ENCODE measurements at places on chromosomes 6 and 20.

GRCh38 chr20:44143936-44144335 is 43.1 kb downstream of the JPH2 start:
- DNase-seq = no peak

DNA sequence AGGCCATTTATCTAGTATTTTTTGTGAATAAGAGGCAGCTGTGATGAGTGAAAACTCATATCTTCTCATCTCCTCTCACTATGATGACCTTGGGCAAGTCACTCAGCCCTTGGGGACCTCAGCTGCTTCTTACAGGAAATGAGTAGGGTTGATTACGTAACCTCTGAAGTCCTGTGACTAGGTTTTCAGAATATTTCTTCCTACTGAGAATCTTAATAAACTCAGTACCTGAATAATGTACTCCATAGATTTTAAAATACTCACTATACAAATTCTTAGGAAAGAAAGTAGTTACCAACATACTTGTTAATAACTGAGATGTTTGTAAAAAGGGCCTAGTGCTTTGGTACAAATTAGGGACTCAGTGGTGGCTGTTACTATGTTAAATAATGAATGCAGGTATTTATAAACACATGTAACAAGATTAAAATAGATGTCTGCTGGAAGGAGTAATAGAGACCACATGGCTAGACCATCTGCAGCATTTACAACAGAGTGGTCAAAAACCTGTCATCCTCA is 60.9 kb downstream of the RPRD1B start:
- DNase-seq = peak; percentile 76

DNA sequence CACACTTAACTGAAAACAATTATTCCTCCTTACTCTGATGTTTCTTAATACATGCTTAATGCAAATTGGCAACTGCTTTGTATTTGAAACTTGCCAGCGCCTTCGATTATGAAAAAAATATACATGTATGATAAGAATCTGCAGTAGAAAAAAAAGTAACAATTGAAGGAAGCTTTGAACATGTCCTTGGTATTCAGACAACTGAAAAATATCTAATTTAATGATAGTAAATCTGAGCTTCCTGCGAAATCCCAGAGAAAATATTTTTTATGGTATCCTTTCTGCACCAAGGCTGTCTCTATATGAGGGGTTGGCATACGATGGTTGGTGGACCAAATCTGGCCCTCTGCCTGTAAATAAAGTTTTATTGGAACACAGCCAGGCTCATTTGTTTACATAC is 186.2 kb downstream of the HDGFL1 start:
- no peak for DNase-seq

DNA sequence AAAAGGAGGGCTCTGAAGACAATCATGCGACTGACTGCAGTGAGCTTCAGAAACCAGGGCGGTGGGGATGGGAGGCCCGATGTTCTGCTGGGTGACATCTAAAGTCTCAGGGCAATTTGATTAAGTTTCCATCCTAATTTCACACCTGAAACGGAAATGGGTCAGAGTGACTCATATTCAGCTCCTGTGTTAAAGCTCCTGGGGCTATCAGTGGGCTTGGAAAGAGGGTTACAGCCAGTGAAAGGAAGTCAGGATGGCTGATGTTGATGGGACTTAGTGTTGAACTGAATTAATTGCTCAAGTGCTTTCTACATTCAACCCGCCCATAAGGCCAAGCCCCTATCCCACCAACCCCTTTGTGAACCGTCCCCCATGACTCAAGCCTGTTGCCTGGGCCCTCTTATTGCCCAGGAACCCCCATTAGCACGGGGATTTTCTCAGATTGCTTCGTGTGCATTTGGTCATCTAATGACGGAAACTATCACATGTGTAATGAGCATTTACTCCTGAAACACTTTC is 47.1 kb upstream of the TBC1D7 start:
- no peak for DNase-seq

- DNase-seq = no peak
Observed at GRCh38 chr6:163383912-163384311, 30.6 kb upstream of the QKI start.

Data from fibroblast of pulmonary artery (primary cell).